ENCODE measurements at places on chromosomes 1 and 21.

DNA sequence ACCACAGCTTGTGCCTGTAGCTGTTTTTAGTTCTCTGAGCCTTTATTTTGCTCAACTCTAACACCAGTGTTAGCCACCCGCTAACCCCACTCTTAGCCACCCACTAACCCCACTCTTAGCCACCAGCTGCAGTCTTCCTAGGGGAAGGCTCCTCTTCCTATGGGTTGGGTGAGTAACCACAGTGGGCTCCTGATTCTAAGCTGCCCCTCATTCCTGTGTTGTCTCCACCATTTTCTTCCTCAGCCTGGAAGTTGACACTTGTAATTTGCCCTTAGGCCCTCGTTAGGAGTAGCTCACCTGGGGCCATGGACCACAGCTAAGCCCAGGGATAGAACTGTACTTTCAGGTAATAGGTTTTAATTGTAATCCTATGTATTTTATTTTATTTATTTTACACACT is 782.9 kb upstream of the TPTE start:
- no peak for DNase-seq

GRCh38 chr1:154348429-154349076 is 23.2 kb downstream of the ATP8B2 start:
- DNase-seq: no peak

- DNase-seq: no peak
Observed at GRCh38 chr1:152899883-152900282, 8.5 kb upstream of the IVL start.

DNA sequence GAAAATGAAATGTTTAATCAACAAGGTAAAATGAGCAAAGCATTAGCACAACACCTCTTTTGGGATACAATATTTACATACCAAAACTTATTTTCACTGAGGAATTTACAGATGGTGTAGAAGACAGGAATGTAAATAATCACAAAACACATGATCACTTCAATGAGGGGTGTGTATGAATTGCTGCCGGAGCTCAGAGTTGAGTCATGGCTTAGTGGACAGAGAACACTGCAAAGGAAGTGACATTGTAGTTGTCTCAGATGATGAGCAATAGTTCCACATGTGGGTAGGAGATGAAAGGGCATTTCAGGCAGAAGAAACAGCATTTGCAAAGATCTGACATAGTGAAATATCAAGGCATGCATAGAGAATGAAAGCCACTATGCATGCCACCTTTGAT is 5.6 kb upstream of the KPRP start:
- DNase-seq: no peak

GRCh38 chr1:16617114-16617631 is 3.8 kb upstream of the NBPF1 start:
- DNase-seq: no peak
